GM13977 (cell line): ENCODE measurements at places on chromosomes 16 and 17.

DNA sequence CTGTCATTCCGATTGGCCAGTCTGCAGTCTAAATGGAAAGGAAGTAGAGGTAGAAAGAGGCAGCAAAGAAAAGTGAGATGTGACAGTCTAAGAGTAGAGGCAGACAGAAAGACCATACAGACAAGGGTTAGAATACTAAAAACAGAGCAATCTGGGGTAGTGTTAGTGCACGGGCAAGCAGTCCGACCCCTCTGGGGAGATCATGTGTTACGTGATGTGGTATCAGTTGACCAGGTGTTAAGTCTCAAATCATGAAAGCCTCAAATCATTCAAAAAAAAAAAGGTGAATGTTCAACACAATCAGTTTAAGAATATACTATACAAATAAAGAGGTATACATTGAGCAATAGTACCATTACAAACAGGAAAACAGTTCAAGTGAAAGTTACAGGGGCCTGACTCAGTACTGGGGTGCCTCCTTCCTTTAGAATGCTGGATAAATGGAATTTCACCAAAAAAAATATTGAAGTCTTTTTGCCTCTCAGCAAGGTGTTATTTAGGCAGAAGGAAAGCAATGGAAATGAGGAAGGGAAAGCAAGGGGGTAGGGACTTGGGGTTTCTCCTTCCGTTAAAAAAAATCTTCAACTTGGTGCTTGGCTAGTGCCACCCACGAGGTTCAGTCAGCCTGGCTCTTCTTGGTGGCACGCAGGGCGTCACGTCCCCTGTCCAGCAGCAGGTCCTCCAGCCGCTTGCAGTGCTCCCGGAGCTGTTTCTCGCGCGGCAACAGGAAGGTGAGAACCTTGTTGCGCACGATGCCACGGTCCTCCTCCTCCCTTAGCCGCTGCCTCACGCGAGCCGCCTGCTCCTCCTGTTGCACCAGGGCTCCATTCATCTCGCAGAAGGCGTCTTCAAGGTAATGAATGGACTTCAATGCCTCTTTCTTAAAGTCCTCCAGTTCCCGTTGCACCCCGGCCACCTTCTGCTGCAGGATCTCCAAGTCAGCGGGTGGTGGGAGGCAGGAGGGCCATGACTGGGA, 616 bp downstream of the CCDC182 start:
- no peak for DNase-seq

DNA sequence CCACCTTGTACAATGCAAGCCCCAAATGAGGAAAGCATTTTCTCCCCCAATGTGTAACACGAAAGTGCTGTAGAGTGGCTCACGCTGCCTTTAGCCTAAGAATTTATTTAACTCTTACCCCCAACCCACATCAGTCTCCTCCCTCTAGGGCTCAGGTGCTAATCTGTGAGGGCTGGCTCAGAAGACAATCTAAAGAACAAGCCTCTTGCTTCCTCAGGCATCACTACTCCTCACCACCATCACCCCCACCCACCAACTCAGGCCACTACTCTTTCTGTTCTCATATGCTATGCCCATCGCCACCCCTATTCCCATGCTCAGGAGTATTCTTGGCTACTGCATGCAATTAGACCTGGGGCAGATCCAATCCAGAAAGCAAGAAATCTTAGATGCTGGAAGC, 3.9 kb upstream of the CCL2 start:
- DNase-seq, result no peak

DNA sequence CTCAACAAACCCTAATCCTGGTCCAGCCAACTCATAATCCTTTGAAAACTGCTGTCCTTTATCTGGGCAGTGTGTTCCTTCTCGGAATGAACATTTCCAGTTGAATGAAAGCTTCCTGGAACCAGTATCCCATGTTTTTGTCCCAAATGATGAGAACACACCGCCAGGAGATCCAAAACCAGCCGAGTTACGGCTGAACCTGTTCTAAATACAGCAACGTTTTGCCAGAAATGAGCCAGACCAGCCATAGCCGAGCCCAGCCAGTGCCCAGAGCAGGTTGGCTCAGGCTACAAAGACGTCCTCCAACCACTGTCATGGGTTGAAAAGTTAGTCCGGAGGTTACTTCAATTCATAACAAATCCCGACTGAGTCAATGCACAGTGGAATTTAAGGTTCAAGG, 67.6 kb upstream of the FOXF1 start:
- DNase-seq, result no peak

GRCh38 chr17:80474961-80475909, 1.2 kb downstream of the NPTX1 start:
- DNase-seq, result peak; percentile 54

DNA sequence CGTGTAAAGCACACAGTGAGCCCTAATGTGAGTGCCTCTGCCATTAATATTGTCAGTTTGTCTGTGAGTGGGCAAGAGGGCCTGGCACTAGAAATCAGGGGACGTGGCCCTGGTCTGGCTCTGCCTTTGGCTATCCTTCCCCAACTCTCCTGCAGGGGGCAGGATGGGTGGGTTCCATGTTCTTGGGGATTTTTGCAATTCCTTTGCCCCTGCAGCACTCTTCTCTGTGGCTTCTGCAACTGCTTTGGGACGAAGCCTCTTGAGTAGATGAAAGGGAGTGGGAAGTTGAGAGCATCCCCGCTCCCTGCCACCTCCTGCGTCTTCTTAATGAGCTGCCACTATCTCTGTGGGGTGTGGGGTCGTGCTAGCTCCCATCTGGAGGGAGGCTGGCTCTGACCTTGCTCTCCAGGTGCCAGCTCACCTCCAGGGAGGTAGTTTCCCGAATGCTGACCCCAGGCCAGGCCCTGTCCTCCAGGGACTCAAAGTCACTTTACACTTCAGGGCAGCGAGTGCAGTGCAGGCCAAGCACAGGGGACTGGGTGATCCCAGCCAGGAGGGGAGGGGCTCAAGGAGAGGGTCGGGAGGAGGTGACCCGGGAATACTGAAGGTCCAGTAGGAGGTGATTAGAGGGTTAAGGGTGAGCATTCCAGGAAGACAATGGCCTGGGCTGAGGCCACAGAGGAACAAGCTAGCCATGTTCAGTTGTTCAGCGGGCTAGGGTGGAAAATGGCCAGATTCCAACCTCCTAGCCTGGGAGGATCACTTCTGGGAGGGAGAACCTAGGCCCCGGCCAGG, 121.0 kb upstream of the NLRP1 start:
- no peak for DNase-seq

DNA sequence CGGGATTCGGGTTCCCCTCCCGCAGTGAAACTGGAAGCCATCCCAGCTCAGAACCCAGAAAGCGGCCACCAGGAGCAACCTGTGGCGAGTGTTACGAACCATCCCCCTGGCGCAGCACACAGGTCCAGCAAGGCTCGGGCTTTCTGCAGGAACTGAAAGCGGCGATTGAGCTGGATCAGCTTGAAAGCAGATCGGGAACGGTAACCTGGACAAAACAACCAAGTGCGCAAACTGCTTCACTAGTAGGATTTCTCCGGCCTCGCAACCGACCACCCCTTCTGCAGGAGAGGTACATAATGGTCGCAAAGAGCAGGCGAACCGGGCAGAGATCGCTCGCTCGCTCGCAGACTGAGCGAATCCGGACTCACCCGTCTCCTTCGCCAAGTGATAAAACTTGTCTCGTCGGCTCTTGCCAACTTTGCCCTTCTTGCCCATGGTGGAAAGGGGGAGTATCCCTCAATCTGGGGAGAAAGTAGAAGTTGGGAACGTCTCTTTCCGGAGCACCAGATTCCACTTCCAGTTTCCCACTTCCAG, 696 bp upstream of the PSMC5 start:
- no peak for DNase-seq

GRCh38 chr16:3170440-3171180, 17.4 kb upstream of the OR1F1 start:
- DNase-seq, result peak; percentile 58

GRCh38 chr16:51801635-51802034, 650.6 kb upstream of the SALL1 start:
- no peak for DNase-seq

- DNase-seq, result no peak
Measured at GRCh38 chr17:35744830-35745229, 8.2 kb downstream of the GAS2L2 start.

DNA sequence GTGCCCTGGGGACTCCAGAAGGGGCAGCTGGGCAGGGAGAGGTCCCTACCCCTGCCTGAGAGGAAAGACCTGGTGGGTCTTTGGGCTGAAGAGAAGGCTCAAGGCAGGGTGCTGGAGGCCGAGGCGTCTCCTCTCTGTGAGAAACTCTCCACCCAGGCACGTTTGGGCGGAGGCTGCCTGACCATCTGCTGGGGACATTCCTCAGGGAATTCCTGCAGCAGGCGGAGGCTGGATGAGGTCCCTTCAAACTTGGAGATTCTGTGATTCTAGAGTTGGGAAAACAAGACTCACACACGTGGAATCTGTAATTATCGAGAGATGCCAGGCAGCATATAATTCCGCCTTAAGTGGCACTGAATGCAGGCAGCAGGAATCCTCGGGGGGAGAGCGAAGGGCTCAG, 21.1 kb upstream of the PHF12 start:
- no peak for DNase-seq

DNA sequence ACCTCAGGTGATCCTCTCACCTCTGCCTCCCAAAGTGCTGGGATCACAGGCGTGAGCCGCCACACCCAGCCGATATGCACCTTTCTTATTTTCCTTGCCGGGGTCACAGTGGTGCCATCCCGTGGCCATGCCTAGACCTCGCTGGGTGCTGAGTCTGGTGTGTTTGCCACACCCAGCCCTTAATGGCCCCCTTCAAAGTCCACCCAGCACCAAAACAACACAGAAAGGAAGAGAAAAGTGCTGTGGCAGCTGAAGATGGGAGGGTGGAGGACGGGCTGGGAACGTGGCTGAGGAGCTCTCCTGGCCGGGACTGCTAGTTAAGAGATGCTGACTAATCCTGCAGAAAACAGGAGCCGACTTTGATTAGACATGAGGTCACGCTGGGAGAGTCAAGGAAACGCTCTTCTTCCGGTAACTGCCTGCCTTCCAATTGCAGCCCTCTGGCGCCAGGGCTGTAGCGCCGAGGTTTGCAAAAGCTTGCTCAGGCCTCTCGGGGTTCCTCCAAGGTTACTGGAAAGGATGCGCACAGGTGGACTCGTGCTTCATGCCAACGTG, 10.9 kb downstream of the SLC43A2 start:
- DNase-seq, result no peak

DNA sequence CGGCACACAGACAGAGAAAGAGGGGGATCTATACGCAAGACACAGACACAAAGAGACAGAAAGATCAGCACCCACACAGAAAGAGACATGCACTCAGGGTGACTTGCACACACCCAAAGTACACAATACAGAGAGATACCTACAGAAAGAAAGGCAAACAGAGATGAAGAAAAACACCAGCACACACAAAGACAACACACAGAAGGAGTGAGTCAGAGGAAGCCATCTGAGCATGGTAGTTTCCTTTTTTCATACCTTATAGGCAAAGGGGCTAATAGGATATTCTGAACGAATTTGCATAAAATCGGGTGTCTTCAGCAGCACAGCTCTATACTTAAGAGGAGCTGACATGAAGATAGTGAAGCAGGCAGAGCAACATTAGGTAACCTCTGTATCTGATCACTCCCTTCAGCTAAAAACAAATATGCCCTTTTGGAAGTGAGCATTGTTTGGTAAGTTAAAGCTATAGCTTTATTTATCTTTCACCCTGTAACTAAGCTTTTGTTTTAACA, 198.6 kb downstream of the AATF start:
- peak; percentile 53 for DNase-seq

DNA sequence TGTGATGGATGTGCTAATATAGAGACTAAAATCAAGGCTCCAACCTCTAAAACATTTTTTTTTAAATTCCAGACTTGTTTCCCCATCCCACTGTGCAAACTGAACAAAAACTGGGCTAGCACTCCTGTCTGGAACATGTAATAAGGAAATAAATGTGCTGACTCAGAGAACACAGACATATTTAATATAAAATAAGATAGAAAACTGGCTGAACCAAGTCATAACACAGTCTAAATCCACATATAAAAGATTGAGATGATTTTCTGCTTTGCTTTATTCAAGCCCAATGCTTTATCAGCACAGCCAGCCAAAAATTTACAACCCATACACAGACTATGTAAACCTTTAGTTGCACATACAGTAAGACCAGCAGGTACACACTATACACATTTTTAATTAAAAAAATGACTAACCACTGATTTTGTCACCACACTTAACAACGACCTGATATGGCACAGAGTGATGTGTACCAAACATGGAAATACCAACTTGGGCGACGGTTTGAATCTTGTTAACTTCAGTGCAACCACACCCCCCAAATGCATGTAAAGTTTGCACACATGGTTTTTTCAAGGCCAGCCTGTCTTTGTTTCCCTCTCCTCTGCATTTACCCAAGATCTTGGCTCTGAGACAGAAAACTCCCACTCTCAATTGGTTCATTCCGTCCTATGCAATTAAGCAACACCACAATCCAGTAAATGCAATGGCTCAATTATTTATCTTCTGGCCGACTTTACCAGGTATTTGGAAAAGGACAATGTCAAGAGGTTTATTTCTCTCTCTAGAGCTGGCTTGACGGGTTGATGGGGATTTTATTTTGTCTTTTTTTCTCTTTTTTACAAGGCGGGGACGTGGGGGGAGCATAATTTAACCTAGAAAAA, 1.2 kb downstream of the STAT3 start:
- DNase-seq, result no peak

DNA sequence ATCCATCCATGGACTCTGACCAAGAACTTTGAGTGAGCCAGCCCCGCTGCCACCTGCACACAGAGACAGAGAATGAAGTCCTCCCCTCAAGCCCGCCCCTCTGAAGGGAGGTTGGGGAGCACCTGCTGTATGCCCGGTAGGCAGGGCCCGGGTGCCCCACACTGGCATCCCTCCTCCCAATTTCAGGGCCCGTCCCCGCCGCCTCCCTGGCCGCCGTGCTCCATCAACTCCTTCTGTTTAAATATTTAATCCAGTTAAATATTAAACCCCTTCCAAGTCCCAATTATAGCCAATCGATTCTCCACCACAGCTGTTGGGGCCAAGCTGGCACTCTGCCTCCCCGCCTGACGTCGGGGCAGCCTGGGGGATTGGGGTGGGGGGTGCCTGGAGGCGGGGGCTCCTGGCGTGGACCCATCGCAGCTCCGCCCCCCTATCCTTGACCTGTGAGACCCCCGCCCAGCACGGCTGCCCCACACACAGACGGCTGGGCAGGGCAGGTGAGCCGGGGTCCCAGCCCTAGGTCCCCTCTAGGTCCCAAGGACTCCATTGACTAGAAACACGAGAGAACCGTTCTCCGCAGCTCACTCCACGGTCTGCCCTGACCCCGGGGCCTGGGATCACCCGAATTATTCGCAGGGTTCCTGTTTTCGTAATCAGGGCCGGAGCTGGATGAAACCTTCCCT, 18.0 kb upstream of the CACNA1H start:
- no peak for DNase-seq

DNA sequence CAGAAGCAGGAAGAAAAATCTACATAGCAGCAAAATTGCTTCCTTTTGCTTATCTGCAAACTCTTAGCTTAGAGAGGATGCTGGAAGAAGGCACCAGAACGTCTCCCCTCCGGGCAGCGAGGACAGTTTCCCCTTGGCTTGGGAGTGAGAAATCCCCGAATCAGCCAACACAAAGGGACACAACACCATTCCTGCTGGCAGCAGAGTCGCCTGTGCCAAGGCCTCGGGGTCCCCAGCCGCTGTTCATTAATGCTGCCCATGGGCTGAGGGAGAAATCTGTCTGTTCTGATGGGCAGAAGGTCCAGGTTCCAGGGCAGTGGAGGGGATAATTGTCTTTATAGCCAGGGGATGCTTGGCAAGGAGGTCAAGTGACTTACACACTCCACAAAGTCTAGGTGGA, 38.0 kb downstream of the CACNG3 start:
- no peak for DNase-seq

GRCh38 chr16:11423315-11424117, 78.3 kb downstream of the RMI2 start:
- DNase-seq, result peak; percentile 61
